ENCODE measurements at places on chromosomes 5 and 9.

DNA sequence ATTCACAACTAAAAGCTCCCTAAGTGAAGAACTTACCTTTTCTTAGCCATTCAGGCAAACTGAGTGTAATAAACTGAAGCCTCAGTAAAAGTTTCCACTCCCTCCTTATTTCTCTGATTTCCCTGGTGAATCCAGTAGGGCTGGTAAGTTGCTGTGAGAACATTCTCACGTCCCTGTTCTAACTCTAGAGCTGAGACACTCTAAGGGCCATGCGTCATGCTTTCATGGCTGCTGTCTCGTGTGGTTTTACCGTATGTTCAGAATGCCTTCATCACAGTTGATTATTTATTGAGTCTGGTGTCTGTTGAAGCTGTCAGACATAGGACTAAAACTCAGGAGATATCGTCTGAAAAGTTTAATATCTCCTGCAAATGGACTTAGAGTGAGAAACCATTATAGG is 1.3 kb downstream of the OR2S2 start:
- no peak for DNase-seq

GRCh38 chr9:106643211-106643930 is 219.6 kb upstream of the ZNF462 start:
- no peak for DNase-seq

- DNase-seq = no peak
Observed at GRCh38 chr9:16191191-16191590, 638.3 kb downstream of the CCDC171 start.

GRCh38 chr9:129195606-129196005 is 17.5 kb upstream of the IER5L start:
- no peak for DNase-seq

- no peak for DNase-seq
Observed at GRCh38 chr5:40720069-40720468, 35.7 kb downstream of the TTC33 start.

DNA sequence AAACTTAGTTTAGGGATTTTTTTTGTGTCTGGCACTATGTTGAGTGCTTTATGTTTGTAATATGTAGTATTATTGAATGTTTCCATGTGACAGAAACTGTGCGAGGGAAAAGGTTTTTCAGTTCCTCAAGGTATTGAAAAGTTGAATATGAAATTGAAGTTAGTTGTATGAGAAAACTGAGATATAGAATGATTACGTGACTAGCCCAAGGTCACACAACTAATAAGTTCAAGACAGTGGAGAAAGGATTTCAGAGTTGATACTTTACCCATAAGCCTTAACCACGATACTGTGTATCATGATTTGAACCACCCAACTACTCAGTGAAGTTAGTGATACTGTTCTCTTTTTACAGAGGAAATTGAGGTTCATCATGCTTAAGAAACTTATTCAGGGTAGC is 5.7 kb downstream of the NIPBL start:
- no peak for DNase-seq

DNA sequence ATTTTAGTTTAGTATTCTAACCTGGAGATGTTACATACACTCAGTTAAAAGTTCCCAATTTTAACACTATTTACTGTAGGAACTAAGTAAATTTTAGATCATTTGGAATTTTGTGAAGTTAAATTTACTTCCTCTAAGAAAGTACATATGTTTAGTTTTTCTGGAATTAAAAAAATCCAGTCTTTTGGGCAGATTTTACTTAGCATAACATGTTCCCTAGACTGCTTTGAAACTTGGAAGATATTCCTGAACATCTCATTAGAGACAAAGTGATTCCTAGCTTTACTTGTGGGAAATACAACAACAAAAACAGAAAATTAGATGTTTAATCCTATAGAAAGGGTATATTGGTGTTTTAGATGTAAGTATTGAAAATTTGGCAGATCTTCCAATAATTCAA is 930.0 kb upstream of the PTPRD start:
- no peak for DNase-seq

Measured in GOT3 (cell line).